NCI-H460 (cell line): ENCODE measurements at places on chromosomes 1 and 21.

DNA sequence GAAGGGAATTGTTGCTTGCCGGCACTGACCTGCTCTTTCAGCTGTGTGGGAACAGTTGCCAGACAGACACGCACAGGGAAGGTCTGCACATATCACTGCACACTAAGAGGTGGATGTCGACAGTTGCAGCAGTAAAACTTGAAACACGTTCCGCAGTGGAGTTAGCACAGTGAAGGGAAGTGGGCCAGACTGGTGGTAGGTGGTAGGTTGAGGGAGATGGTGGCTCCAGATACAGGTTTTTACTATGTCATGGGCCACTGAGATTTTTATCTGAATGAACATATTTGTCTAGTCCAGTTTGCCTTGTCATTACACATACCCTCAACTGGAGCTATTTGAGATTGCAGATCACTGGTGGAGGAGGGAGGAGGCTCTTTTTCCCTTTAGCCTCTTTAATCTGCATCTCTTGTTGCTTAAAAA, 13.5 kb downstream of the MRPS6 start:
- DNase-seq: no peak

- DNase-seq: no peak
Observed at GRCh38 chr1:78426408-78426807, 64.4 kb upstream of the PTGFR start.

DNA sequence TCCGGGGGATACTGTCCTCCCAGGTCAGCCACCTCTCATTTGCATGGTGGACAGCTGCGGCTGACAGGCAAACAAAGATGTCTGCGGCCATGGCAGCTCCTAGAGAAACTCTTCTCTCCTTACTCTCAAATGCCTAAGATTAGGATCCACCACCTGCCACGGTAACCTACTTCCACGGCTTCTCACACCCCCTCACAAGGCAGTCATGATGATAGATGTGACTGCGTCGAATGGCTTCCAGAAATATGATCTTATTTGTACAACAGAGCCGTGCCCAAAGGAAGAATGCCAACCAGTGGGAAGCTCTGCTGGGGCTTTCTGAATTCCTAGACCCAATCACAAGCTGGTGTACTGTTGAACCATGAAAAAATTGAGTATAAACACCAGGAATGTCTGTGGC, 73.4 kb downstream of the BACE2 start:
- no peak for DNase-seq

DNA sequence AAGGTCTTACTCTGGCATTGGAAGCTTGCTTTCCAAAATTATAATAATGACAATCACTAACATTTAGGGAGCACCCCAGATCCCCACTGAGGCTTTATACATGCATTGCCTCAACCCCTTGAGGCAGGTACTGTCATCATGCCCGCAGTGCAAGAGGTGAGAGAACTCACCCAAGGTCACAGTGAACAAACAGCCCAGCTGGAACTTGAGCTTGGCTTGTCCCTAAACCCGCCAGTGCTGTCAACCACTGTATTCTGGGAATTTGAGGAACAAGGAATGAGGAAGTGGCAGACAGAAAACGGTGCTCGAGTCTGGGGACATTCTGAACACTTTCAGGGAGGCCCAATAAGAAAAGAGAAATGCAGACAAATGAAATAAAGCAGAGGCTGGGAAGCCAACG, 34.6 kb upstream of the TLR5 start:
- no peak for DNase-seq

- DNase-seq: no peak
Observed at GRCh38 chr1:112807999-112808398, 92.9 kb upstream of the PPM1J start.

DNA sequence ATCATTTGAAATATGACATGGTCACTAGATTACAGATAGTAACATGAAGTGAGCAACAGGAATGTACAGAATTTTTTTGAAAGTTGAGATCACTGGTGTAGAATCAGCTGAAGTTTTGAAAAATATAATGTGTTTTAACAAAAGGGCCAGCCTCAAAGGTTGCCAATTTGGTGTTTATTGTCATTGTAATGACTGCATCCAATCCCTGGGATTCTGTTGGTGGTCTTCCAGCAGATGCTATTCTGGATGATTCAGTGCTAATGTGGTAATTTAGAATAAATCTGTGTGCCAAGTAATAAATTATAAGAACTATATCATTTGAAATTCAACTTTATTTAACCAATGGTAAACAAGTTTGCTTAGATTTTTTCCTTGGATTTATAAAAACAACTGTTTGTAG, 436.4 kb upstream of the PKN2 start:
- DNase-seq: no peak

DNA sequence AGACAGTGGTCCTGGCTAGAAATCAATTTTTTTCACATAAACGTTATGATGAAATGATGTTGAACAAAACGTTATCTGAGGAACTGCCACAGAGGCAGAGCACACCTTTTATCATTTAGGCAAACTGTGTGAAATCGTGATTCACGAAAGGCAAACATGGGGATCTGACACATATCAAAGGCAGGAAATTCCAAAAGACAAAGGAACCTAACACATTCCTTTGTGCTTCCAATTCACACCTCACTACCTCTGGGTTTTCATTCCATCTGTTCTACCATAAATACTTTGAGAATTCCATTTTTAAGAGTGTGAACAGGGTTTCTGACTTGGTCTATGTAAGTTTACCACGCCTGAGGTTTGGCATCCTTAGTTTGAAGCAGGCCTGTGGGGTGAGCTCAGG, 119.5 kb upstream of the KRTAP19-8 start:
- DNase-seq: no peak

DNA sequence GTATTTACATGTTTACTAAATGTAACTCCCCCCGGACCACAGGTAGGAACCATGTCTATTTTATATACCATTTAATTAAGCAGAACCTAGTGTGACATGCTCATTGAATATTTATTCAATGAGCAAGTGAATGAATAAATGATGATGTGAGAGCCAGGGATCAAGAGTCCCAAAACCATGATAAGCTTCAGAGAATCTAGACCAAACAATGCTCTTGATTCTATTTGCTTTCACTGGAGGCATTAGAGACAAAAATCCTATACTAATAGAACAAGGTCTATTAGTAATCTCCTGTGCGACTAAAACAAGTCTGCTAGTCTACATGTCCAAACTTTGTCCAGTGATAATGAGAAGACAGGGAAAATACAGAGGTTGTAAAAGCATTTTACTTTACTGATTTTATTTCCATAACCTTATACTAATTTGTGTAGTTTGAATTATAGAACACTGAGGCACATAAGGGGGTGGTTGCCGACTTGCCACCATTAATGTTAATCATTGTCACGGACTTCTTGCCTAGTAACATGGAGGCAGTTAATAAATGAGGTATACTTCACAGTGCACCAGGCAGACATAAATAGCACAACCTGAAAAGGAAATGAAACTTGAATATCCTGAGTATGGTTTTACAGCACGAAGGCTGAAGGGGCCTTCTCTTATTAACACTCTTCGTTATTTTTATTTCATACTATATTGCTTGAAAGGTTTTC, 69.8 kb downstream of the TBX15 start:
- DNase-seq: no peak

- no peak for DNase-seq
Observed at GRCh38 chr1:72178266-72178665, 104.1 kb downstream of the NEGR1 start.

DNA sequence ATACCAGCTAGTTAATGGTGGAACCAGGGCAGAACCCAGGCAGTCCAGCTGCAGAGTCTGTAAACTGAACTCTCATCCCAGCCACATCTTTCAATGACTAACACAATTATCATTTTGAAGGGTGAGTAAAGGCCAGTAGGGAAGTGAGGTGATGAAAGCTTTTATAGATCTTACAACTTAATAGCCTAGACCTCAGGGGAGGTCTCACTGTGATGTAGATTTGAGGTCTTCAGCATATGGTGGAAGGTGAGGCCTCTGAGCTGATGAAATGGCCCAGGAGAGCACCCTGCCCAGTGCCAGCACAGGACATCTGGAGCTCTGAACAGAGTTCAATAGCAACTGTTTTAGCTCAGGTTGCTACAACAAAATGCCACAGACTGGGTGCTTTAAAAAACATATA, 44.8 kb upstream of the POU2F1 start:
- no peak for DNase-seq

DNA sequence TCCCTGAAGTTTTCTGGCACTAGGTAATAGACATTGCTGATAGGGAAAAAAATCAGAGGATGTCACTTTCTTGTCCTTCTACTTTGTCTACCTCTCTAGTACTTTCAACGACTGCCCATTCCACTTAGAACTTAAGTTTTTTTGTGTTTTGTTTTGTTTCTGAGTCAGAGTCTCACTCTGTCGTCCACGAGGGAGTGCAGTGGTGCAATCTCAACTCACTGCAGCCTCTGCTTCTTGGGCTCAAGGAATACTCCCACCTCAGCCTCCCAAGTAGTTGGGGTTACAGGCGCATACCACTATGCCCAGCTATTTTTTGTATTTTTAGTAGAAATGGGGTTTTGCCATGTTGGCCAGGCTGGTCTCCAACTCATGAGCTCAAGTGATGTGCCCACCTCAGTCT, 79.2 kb downstream of the SGIP1 start:
- DNase-seq: no peak

- peak; percentile 11 for DNase-seq
Observed at GRCh38 chr1:45752441-45753052, 2.1 kb upstream of the IPP start.
